PC-9 (cell line): ENCODE measurements at places on chromosomes 16 and 17. TPM values are rescaled to one million over a fixed set of nuclear protein-coding genes. Genes with fewer than 3 reads are reported as not detected.

Gene UTS2R
- total RNA-seq = not detected in 2 replicates

GRCh38 chr17:34434052-34434451 lies 71.0 kb upstream of the CCL1 start:
- DNase-seq = no peak

DNA sequence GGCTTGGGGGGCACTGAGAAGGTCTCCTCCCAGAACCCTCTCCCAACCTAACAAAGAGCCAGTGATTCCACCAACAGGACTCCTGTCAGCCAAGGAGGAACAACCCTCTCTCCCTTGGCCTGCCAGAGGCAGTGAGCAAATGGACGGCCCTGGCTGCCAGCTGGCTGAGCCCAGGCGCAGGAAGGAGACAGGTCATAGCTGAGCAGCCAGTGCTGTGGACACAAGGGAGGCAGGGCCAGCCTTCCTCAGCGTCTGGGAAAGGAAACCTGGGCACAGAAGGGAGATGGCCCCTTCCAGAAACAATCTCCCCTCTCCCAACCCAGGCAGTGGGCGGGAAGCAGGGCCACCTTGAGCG lies 2.1 kb downstream of the MPO start:
- DNase-seq = no peak

Gene CD2BP2
- total RNA-seq = 84.6 TPM in 2 replicates

DNA sequence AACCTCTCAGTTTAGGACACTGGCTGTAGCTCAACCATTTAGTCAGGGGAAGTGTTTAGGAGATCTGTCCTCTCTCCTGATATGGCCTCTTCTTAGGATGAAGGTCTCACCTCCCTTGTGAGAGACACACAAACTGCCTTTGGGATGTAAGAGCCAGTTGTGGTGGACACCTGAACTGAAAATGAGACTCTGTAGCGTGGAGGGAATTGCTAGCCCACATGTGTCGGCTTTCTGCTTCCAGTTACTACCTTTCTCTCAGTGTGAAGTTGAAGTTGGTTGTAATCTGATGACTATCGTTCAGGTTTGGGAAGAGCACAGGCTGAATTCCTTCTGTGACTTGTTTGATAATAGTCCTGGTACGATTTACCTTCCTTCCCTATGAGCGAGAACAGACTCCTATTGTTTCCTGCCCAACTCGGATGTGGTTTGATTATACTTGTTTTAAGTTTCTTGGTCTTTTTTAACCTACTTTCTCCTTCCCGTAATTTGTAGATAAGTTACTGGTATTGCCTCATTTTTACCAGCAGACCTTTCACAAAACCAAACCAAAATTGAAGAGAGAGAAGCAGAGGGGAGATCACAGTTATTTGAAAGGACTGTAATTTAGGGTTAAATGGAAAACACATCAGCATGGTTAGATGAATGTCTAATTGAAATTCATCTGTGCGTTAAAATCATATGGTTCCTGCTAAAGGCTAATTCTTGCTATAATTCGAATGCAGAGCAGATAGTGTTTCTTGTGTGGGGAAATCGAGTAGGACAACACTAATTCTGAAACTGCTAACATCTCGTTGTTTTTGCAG lies 43.2 kb downstream of the CLEC16A start:
- no peak for DNase-seq
